ENCODE measurements at places on chromosomes 4 and X.

DNA sequence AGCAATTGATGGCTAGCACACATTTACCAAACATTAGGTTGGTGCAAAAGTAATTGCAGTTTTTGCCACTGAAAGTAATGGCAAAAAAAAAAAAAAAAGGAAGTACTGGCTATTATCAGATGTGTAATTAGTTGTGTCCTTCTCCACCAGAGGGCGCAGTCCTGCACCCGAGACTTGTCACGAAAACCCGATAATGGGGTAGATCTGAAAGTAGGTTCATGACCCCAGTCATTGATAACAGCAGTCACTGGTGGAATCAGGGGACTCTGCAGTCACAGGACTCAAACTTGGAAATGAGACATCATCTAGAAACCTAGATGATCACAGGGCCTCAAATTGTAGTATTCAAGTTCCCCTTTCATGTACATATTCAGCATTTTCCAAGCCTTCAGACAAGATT lies 13.1 kb upstream of the ACOT9 start:
- peak; percentile 66 for DNase-seq

- no peak for DNase-seq
Measured at GRCh38 chrX:154317391-154317995, 21.9 kb downstream of the TKTL1 start.

- DNase-seq, result no peak
Measured at GRCh38 chrX:152025656-152026440, 51.4 kb upstream of the GABRE start.

DNA sequence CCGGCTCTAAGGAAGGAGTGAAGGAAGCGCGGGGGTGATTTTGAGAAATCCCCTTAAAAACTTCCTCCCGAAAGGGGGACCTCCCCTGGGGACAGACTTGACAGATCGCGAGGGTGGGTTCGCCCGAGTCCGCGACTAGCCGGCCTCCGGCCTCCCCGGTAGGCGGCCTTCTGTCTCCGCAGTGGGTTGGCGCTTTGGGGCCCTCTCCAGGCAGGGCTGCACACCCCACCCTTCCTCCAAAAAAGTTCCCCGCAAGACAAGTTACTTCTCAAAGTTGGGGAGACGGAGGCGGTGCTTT lies 24.8 kb downstream of the HOPX start:
- DNase-seq, result no peak

All from NCI-H460 (cell line).